ENCODE measurements at places on chromosomes 13 and 19.

- DNase-seq: no peak
Observed at GRCh38 chr13:57925751-57926150, 294.2 kb downstream of the PCDH17 start.

DNA sequence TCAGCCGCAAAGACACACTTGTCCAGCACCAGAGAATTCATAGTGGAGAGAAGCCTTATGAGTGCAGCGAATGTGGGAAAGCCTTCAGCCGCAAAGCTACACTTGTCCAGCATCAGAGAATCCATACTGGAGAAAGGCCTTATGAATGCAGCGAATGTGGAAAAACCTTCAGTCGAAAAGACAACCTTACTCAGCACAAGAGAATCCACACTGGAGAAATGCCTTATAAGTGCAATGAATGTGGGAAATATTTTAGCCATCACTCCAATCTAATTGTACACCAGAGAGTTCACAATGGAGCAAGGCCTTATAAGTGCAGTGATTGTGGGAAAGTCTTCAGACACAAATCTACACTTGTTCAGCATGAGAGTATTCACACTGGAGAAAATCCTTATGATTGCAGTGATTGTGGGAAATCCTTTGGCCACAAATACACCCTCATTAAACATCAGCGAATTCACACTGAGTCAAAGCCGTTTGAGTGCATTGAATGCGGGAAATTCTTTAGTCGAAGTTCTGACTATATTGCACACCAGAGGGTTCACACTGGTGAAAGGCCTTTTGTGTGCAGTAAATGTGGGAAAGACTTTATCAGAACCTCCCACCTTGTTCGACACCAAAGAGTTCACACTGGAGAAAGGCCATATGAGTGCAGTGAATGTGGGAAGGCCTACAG lies 6.8 kb downstream of the ZNF134 start:
- no peak for DNase-seq

DNA sequence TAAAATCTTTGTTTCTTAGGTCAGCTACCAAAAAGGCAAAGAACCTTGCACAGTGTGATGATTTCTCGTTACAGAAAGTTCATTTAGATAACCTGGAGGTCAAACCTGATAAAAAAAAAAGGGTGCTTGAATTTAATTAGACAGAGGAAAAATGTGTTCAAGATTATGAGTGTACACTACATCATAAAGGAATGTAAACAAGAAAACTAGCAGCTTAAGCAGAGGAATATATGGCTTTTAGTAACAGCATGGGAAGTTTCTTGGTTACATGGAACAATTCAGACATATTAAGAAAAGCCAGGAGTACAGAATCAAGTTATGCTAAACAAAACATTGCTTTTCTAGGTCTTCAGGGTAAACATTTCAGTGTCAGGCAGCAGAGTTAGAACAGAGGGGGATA lies 32.9 kb downstream of the ING1 start:
- no peak for DNase-seq

DNA sequence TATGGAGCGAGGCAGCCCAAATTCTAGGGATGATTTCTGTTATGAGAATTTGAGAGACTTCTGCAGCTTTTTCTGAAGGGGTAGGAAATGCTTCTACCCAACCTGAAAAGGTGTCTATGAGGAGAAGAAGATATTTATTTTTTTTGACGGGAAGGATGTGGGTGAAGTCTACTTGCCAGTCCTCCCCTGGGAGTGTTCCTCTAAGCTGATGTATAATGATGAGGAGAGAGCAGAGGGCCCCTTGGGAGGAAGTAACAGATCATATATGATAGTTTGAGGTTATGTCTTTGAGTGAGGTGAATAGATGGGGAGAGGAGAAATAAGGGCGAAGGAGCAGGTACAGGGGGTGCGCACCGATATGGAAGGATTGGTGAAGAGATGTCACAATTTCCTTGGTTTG lies 910.6 kb upstream of the SLITRK5 start:
- no peak for DNase-seq

- DNase-seq: no peak
Observed at GRCh38 chr13:100987948-100988347, 313.4 kb upstream of the TMTC4 start.

DNA sequence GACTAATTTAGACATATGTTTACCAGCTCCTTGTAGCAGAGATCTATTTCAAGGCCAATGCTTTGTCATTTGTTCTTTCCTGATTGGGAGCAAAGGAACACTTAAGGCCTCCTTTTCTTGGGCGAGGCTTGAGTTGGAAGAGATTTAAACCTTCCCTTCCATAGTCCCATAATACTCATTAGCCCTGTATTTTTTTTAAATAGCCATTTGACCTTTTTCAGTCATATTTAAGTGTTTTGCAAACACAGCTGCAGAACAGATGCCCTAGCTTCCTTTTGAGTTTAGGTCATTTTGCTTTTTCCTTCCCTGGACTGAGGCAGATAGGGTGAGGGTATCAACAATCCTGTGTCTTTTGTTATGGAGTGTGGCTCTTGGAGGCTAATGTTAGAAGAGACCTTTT lies 198.3 kb downstream of the NBEA start:
- no peak for DNase-seq

DNA sequence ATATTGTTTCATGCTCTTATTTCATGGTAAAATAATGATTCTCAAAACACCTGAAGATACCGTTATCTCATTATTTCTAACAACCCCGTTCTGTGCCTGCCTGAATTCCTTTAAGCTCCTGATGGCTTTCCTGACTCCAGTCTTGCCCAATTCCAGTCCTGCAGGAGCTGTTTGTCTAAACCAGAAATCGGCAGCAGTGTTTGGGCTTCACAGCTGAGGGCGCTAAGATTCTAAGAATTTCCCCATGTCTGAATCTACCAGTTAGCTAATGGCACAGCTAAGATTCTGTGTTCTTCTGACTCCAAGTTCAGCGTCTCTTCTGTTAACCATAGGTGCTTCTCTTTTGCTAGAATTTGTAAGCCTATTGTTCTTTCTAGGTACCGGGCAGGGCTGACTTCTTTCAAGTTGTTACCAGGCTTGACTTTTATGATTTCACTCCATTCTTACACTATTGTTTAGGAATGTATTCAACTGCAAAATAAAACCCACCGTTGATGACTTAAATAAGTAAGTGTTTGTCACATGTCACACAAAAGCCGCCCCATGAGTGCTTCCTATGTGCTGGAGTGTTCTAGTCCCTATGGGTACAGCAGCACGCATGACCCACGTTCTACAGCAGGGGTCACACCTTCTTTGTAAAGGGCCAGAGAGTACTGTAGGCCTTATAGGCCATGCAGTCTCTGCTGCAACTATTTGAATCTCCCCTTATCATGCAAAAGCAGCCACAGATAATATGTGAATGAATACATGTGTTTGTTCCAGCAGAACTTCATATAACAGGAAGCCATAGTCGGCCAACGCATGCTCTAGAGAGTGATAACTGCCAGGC lies 168.3 kb upstream of the RNF113B start:
- peak; percentile 44 for DNase-seq

DNA sequence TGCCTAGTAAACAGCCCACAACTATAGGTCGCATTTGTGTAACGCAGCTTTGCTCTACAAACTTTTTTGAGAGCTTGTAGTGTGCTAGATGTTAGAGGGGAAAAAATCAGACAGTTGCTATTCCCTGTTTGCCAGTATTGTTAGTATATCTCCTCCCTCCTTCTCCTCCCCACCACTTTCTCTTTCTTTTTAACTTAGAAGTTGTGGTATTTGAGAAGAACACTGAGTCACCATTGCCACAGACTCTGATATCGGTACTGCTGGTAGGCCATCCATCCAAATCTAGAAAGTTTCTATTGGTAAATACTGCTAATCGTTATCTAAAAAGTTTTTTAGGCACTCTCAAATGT lies 666 bp downstream of the POMP start:
- no peak for DNase-seq

DNA sequence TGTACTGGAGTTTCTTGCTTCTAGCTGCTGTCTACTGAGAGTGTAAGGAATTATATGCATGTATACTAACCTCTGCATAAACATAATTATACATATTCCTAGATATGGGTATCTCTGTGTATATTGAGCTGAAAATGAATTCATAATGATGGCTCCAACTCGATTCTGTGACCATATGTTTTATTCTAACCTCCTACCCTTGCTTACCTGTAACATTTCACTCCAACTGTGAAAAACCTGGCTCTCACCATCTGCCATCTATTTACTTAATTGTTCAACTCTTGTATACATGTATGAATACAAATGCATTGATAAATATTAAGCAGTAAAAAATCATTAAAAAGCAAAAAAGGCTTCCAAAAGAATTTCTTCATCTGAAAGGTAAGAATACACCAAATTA lies 1729.5 kb upstream of the SPRY2 start:
- DNase-seq: no peak

GRCh38 chr13:31797154-31797775 lies 57.9 kb downstream of the RXFP2 start:
- no peak for DNase-seq

GRCh38 chr19:56611288-56611687 lies 16.2 kb downstream of the ZNF71 start:
- DNase-seq: no peak

DNA sequence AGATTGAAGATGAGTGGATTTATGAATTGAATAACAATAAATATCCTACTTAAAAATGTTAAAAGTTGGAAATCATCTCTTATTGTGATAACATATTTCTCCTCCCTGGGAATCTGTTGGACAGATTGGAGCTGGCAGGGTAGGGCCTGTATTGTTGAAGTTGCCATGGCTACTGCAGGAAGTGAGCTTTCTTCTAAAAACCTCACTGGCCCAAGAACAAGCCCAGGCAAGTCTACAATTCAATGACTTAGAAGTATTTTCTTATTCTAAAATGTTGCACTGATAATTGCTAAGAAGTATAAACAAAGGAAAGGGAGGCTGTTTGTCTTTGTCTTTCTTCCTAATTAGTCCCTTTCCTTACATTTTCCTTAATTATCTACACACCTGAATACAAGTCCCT lies 112.1 kb downstream of the DLEU7 start:
- no peak for DNase-seq

DNA sequence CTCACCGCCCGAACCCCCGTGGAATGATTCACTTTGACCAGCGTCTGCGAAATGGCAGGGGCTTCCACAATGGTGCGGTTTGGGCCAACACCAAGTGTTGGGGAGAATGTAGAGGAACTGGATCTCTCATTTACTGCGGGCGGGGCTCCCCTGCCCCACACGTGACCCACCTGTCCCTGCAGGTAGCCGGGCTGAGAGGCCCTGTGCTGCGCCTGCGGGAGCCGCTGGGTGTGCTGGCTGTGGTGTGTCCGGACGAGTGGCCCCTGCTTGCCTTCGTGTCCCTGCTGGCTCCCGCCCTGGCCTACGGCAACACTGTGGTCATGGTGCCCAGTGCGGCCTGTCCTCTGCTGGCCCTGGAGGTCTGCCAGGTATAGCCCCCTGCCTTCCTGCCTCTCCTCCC lies 5.8 kb upstream of the FLT3LG start:
- no peak for DNase-seq

DNA sequence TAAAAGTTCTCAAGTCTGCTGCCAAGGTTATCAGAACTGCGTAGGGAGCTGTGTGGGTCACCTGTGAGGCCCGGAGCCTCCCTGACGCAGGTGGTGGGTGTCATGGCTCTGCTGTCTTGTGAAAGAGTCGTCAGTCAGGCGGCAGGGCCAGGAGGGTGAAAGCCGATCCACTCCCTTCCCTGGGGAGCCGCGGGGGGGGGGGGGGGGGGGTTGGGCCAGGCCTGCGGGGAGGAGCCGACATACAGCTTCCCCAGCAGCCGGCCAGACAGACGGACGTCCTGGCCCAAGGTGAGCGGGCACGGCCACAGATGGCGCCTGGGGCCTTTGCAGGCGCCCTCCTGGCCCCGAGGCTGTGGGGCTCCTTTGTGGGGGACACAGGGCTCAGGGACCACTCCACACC lies 12.4 kb downstream of the SBNO2 start:
- DNase-seq: no peak

DNA sequence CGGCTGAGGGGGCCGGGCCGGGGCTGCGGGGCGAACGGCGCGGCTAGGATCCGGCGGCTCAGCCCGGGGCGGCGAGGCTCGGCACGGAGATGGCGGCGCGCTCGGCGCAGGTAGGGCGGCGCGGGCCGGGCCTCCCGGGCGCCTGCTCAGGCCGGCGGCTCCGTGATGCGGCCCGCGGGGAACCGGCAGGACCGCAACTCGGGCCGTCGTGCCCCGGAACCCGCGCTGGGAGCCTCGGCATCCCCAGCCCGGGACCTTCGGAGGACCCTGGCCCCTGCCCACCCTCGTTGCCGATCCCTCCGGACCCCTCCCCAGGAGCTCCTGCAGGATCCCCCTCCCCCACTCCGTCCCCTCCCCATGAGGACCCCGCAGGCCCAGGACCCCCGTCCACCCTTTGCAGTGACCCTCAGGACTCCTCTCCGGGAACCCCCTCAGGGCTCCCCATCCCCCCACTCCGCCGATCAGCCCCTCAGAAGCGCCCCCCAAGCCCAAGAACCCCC lies 304 bp downstream of the EVI5L start:
- DNase-seq: no peak

DNA sequence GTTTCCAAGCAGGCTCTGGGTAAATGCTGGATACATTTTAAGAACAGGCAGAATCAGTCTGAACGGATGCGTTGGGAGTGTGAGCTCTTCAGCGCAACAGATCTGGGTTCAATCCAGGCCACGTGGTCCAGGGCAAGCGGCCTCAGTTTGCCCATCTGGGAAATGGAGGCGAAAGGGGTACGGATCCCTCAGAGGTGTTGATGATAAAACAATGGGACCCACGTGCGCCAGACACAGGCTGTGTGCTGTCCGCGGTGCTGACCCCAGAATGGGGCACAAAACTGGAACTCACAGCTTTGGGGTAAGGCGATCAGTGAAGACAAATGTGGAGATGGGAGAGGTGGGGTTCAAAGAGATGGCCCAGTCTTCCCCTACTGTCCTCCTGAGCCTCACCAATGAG lies 13.1 kb upstream of the PDE4C start:
- no peak for DNase-seq

DNA sequence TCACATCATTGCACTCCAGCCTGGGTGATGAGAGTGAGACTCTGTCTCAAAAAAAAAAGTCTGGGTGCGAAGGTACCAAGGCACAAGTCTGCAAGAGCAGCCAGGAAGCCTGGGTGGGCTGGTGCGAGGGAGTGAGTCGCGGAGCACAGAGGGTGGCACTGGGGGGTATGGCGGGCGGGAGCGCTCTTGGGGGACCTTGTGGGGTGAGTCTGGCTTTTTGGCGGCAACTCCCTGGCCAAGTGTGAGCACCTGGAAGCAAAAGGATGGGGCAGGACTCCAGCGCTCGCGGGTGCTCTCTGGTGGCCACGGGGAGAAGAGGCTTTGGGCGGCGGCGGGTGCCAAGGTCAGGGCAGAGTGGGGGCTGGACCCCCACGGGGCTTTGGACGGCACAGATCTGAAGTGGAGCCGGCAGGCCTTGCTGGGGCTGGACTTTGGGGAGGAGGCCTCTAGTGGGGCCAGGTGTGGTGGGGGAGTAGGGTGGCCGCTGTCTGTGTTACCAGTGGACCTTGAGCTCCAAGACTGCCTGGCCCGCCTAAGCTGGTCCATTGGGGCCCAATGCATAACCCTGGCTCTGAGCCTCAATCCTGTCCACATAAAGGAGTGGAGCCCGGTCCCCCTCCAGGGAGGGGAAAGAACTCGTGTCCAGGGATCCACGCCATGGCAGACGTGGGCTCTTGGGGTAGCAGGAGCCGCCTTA lies 1.6 kb downstream of the P2RY11 start:
- peak; percentile 95 for DNase-seq

All from vagina (tissue), 2 donors.